Small intestine (tissue), 16 donors: ENCODE measurements at places on chromosomes 3 and 15. TPM values are rescaled to one million over a fixed set of nuclear protein-coding genes. Genes with fewer than 3 reads are reported as not detected.

GRAMD1C gene
- 25.9 TPM for polyA plus RNA-seq

SLC9A9 gene
- polyA plus RNA-seq, result 4.1 TPM

SH2D7 gene
- 1.7 TPM for polyA plus RNA-seq

CLPX gene
- polyA plus RNA-seq, result 18.6 TPM

MYLK gene
- polyA plus RNA-seq, result 16.5 TPM

RUVBL1 gene
- polyA plus RNA-seq, result 31.0 TPM

GUCA1C gene
- polyA plus RNA-seq, result not detected

AHSG gene
- not detected for polyA plus RNA-seq

NTRK3 gene
- 0.52 TPM for polyA plus RNA-seq

SLC12A8 gene
- 2.2 TPM for polyA plus RNA-seq

CALML4 gene
- polyA plus RNA-seq, result 288 TPM

CD200 gene
- polyA plus RNA-seq, result 9.6 TPM

- DNase-seq, result no peak
Measured at GRCh38 chr3:38576526-38577370, 72.7 kb downstream of the SCN5A start.

- no peak for DNase-seq
Measured at GRCh38 chr3:140403608-140404007, 274.3 kb upstream of the TRIM42 start.

- DNase-seq, result no peak
Measured at GRCh38 chr3:468172-468571, 271.6 kb downstream of the CHL1 start.

DNA sequence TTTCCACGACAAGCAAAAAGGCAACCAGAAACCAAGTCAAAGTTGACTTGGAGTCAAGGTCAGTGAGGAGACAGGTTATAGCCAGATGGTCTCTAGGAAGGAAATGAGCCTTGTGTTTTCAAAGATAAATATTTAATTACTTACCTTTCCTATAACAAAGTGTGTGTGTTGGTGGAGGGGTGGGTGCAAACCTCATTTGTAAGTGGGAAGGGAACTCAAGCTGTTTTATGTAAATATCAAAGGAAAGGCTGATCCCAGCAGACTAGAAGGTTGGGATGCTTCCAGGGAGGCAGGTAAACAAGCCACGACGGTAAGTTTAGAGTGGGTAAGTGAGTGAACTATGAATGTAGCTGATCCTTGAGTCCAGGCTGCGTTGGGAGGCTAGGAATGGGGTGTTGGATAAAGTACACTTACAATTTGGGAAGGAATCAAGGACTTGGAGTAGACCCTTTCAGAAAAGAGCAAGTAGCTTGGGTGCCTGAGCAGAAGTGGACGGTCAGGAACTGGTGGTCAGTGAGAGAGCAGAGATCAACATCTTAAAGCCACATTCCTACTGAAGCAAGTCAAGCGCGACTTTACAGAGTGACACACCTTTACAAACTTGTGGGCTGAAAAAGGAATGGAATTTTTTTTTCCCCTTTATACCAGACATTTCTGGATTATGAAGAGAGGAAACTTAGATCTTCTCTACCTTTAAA is 82.0 kb upstream of the TBL1XR1 start:
- DNase-seq, result no peak

- DNase-seq, result no peak
Measured at GRCh38 chr15:64443016-64443415, 17.4 kb upstream of the ZNF609 start.

DNA sequence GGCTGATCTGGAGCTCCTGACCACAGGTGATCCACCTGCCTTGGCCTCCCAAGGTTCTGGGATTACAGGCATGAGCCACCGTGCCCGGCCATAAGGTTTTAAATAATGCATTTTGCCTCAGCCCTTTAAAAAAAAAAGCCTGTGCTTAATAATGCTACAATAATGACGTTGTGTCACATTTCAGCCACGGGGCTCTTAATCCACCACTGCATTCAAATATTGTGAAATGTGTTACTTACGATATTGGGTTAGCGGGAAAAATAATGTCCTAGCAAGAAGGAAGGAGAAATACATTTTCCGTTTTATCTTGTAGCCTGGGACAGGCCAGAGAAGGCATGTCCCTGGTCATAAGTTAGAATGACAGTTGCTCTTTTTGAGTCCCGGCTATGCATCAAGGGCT is 17.6 kb downstream of the PAQR5 start:
- DNase-seq, result no peak

DNA sequence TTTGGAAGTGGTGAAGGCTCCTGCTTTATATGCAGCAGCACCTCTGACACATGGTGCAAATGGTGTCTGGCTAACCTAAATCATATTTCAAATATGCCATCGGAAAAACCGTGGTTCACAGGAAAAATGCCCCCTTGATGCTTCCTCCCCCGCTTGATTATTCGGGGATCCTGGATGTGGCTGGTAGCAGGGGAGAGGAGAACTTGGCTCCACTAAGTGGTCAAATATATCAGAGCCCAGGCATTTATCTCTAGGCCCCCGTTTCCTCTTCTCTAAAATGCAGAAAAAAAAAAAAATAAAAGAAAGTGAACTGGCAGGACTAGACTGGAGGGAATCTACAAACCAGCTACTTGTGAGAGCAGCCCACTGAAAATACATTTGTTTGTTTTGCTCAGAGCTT is 18.2 kb upstream of the ATP2B2 start:
- DNase-seq, result no peak

DNA sequence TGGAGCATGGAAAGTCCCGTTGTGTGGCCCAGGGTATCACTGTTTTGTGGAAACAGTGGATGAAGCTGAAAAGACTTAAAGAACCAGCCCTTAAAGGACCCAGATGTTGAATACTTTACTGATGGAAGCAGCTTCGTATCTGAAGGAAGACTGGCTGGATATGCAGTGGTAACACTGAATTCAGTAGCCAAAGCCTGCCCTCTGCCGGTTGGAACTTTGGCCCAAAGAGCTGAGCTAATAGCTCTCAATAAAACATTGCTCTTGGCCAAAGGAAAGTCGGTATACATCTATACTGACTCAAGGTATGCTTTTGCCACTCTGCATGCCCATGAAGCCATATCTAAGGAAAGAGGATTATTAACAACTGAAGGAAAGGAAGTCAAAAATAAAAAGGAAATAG is 885.4 kb downstream of the PDCD6IP start:
- DNase-seq, result peak; percentile 60

- no peak for DNase-seq
Measured at GRCh38 chr3:62229211-62229610, 144.1 kb downstream of the FEZF2 start.

DNA sequence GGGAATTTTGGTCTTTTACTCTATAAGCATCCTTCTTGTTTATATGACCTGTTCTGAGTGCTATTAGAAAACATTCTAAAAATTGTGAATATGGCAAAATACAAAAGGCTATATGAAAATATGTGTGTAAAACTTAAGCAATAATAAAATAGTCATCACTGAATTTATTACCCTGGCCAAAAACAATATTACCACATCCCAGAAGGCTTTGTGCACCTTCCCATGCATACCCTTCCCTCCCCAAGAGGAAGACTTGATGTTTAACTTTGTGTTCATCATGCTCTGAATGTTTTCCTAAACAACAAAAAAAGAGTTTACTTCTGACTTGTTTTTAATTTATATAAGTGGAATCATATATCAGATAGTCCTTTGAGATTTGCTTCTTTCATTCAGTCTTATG is 155.1 kb upstream of the TNIK start:
- DNase-seq, result no peak

GRCh38 chr3:134754768-134755559 is 40.1 kb upstream of the EPHB1 start:
- peak; percentile 41 for DNase-seq

- peak; percentile 40 for DNase-seq
Measured at GRCh38 chr3:134874737-134875413, 79.8 kb downstream of the EPHB1 start.

- peak; percentile 78 for DNase-seq
Measured at GRCh38 chr15:59247364-59247763, 40.7 kb downstream of the LDHAL6B start.

- DNase-seq, result peak; percentile 95
Measured at GRCh38 chr3:101868534-101869464, 19.5 kb downstream of the NFKBIZ start.

GRCh38 chr3:46848271-46849044 is 14.8 kb downstream of the MYL3 start:
- peak; percentile 56 for DNase-seq

- no peak for DNase-seq
Measured at GRCh38 chr15:89614164-89614563, 38.9 kb downstream of the TICRR start.

DNA sequence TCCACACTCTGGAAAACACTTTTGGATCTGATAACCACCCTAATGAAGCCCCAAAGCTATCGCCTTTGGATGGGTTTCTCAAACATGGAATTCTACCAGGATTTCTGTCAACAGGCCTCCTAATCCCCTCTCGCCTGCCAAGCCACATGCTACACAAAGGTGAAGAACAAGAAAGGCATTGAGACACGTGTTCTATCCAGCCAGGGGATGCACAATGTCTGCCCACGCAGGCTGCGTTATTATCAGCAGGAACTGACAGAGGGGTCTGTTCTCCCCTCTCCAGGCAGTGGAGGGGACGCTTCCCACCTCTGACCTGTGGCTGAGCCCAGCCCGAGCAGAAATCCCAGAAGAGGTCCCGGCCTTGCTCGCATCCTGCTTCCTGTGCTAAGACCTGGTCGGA is 45.4 kb upstream of the THBS1 start:
- no peak for DNase-seq

GRCh38 chr3:155585384-155585783 is 159.5 kb downstream of the PLCH1 start:
- DNase-seq, result no peak

GRCh38 chr3:8776406-8776805 is 7.0 kb upstream of the OXTR start:
- DNase-seq, result no peak

DNA sequence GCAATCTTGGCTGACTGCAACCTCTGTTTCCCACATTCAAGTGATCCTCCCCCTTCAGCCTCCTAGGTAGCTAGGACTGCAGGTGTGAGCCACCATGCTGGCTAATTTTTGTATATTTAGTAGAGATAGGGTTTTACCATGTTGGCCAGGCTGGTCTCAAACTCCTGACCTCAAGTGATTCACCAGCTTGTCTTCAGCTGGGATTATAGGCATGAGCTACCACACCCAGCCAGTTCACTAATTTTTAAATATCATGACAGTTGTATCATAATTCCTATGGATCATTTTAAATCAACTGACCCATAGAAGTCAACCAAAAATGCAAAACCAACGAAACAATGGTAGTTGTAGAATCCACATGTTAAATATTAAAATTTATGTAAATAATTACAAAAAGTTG is 35.1 kb downstream of the RAF1 start:
- no peak for DNase-seq

GRCh38 chr15:73560501-73561117 is 72.6 kb downstream of the NPTN start:
- DNase-seq, result peak; percentile 79
